ENCODE measurements at places on chromosomes 2 and 18. TPM values are rescaled to one million over a fixed set of nuclear protein-coding genes. Genes with fewer than 3 reads are reported as not detected.

- no peak for DNase-seq
These were observed 22.4 kb downstream of the FN1 start for GRCh38 chr2:215413484-215413777.

IL37 gene
- not detected for total RNA-seq

REG1B gene
- not detected for total RNA-seq

- DNase-seq: peak; percentile 57
These were observed 43.0 kb upstream of the COL5A2 start for GRCh38 chr2:189222468-189223105.

MOGAT1 gene
- not detected for total RNA-seq

- DNase-seq: no peak
These were observed 226.2 kb downstream of the SLC8A1 start for GRCh38 chr2:40225670-40226210.

COL4A4 gene
- 0.14 TPM for total RNA-seq

DNA sequence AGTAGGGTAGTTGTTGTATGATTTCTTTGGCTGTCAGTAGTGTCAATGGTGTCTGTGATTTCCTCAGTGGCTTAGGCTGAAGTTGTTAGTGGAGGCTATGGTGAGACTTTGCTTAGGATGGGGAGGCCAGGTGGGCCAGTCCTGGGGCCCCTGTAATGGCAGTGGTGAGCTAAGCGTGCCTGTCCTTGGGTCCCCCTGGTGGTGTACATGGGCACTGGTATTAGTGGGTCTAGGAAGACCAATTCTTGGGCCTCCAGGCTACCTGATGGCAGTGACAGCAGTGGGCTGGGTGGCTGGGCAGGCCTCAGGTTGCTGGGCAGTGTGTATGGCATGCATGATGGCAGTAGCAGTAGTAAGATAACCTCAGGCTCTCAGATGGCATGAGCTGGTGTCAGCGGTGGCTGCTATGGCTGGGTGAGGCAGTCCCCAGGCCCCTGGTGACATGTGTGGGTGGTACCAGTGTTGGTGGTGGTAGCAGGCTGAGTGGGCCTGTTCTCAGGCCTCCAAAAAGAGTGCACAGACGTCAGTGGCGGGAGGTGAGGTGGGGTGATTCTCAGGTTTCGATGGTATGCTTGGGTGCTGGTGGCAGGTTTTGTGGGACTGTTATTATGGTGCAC, 103.2 kb downstream of the KLHL14 start:
- no peak for DNase-seq

DNA sequence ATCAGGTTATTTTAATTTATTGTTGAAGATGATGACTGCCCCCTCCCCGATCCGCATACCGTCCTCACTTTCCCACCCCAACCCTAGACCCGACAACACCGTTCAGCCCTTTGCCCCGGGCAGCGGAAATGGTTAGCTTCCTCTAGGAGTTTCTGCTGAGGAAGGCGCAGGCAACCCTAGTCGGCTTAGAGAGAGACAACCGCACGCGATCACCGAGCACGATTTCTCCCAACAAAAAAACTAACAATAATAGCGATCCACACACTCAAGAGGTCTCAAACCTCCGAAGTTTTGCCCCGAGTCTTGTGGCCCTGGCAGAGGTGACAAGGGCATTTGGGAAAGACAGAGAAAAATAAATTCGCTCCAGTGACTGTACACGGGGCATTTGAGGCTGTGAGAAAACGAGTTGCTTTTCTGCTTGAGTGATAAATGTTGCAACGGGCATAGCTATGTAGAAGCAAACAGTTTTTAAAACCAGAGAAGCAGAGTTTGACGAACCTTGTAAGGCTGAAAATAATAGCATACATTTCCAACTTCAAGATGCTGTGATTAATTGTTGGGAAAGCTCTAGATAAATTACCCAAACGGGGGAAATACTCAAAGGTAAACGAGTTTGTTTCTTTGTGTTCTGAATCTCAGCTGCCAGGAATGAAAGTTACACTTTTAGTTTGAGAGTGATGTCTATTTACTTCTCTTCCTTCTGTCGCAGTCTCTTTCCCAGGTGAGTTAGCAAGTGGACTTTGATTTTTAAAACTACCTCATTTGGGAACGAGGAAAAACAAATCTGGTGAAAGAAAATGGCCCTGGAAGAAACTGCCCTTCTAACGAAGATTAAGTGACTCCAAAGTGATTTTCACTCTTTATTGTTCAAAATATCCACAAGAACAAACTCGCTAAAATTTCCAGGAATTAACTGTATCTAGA, 11.0 kb upstream of the SIX3 start:
- no peak for DNase-seq

- no peak for DNase-seq
These were observed 204.4 kb downstream of the CCDC102B start for GRCh38 chr18:69002233-69002632.

LYPD1 gene
- 2.3 TPM for total RNA-seq

RTP5 gene
- not detected for total RNA-seq

Measured in cardiac muscle cell (in vitro differentiated cells and primary cell).